ENCODE measurements at places on chromosomes 2 and 18. TPM values are rescaled to one million over a fixed set of nuclear protein-coding genes. Genes with fewer than 3 reads are reported as not detected.

GRCh38 chr2:190235101-190235500, 84.5 kb downstream of the HIBCH start:
- no peak for ATAC-seq
- peaks cover 38% of the 10 kb centered on the region for H3K36me3 ChIP-seq
- H3K4me1 ChIP-seq: no peaks in the 10 kb centered on the region
- no peak overlapping the region for H3K27ac ChIP-seq
- H3K4me3 ChIP-seq: no peak overlapping the region

GRCh38 chr2:181810823-181811695, 80.5 kb upstream of the ITPRID2 start:
- H3K27ac ChIP-seq: no peak overlapping the region
- no peak overlapping the region for H3K4me3 ChIP-seq
- peaks cover 11% of the 10 kb centered on the region for H3K27me3 ChIP-seq
- peak; percentile 48 for ATAC-seq
- peaks cover 9% of the 10 kb centered on the region for H3K4me1 ChIP-seq

DNA sequence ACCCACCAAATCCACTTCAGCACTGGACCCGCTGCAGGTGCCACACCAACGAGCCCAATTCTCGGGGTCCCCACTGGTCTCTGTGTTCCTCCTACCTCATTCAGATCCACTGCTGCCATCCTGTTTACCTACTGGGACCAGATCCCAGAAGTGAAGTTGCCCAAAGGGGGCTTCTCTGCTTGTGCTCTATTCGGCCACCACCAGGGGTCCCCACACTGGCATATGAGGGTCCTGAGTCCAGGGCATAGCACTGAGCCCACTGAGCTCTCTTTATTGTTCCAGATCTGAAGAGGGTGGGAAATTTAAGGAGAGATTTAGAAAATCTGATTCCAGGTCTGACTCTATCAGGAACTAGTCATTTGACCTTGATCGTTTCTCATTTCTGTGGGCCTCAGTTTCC, 2.4 kb downstream of the GPR45 start:
- ATAC-seq: no peak
- no peaks in the 10 kb centered on the region for H3K27me3 ChIP-seq
- H3K27ac ChIP-seq: no peak overlapping the region
- H3K36me3 ChIP-seq: no peaks in the 10 kb centered on the region
- no peak overlapping the region for H3K4me3 ChIP-seq

GRCh38 chr2:61538920-61539520, 864 bp upstream of the XPO1 start:
- ATAC-seq: no peak
- H3K36me3 ChIP-seq: peaks cover 40% of the 10 kb centered on the region

The TXNDC2 gene
- not detected for total RNA-seq

The LIMS1 gene
- total RNA-seq: 146 TPM

GRCh38 chr18:7754725-7755181, 187.6 kb downstream of the PTPRM start:
- ATAC-seq: no peak
- H3K36me3 ChIP-seq: no peaks in the 10 kb centered on the region
- H3K27me3 ChIP-seq: no peaks in the 10 kb centered on the region
- H3K4me1 ChIP-seq: no peaks in the 10 kb centered on the region

DNA sequence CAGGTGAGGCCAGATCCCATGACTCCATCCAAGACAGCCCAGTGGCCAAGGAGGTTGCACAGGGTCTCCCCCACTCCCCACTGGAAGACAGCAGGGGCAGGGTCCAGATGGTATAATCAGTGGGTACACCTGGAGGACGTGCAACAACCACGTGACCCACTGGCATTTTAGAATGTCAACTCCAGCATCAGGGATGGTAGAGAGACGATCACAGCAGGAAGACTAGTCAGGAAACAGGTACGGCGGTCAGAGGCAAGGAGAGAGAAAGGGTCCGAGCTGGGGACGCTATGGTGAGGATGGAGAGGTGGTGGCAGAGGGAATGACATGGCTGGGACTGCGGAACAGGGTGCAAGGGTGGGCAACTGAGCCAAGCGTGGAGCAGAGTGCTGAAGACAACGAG, 23.0 kb downstream of the SERTAD2 start:
- H3K4me3 ChIP-seq: no peak overlapping the region
- H3K27ac ChIP-seq: no peak overlapping the region
- peaks cover 1% of the 10 kb centered on the region for H3K4me1 ChIP-seq
- ATAC-seq: no peak

- H3K4me1 ChIP-seq: peaks cover 49% of the 10 kb centered on the region
- ATAC-seq: peak; percentile 59
- peak overlapping the region; percentile 93 for H3K27ac ChIP-seq
- peaks cover 29% of the 10 kb centered on the region for H3K36me3 ChIP-seq
- H3K27me3 ChIP-seq: no peaks in the 10 kb centered on the region
These were observed 65.8 kb downstream of the RBMS1 start for GRCh38 chr2:160427629-160428404.

- ATAC-seq: no peak
- no peaks in the 10 kb centered on the region for H3K27me3 ChIP-seq
- peaks cover 13% of the 10 kb centered on the region for H3K4me1 ChIP-seq
These were observed 14.0 kb downstream of the KIF5C start for GRCh38 chr2:148888986-148889385.

DNA sequence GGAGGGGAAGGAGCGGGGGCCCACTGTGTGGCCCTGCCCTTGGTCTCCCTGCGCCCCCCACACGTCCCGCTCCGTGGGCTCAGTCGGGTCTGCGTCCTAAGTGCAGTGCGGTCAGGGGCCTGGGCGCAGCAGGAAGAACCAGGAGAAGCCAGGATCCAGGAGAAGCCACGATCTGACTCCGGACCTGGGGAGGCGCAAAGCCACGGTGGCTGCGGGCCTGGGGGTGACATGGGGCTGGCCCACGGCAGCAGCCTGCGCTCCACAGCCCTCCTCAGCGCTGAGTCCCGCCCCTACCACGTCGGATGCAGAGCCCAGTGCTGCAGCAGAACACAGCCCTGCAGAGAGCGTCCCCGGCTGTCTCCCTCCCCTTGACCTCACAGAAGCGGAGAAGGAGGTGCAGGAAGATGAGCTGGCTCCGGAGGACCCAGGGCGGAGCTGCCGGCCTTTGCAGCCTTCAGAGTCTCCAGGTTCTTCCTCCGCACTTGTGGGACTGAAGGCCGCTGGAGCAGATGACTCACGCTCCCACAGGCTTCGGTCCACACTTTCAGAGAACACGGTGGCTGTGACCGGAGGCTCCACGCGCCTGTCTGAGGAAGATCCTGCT, 589.2 kb upstream of the SALL3 start:
- ATAC-seq: no peak
- H3K4me1 ChIP-seq: peaks cover 3% of the 10 kb centered on the region
- no peaks in the 10 kb centered on the region for H3K27me3 ChIP-seq
- no peaks in the 10 kb centered on the region for H3K36me3 ChIP-seq
- H3K4me3 ChIP-seq: no peak overlapping the region
- no peak overlapping the region for H3K27ac ChIP-seq

The ANKRD44 gene
- 154 TPM for total RNA-seq

DNA sequence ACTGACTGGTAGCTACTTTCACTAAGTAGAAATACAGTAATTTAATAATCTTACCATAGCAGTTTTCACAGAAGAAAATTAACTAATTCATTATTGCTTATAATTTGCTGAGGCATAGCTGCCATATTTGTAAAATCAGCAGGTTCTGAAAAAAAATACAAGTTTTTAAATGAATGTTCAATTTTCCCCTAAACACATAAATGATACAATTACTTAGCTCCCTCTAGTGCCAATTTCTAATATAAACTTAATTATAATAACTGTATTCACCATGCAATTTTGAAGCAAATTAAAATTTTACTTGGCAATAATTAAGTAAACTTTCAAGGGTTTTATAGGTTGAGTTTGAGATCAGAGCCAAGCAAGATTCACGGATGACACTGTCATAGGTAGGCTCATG, 1321.6 kb upstream of the ACVR2A start:
- H3K36me3 ChIP-seq: no peaks in the 10 kb centered on the region
- H3K27me3 ChIP-seq: no peaks in the 10 kb centered on the region
- H3K4me3 ChIP-seq: no peak overlapping the region
- no peaks in the 10 kb centered on the region for H3K4me1 ChIP-seq
- no peak overlapping the region for H3K27ac ChIP-seq

Measured in activated T-helper 17 cell treated with anti-CD3 and anti-CD28 coated beads, Interleukin-2, amount 50 U/mL, for 72 hours (primary cell).